ENCODE measurements at places on chromosomes 4 and X.

DNA sequence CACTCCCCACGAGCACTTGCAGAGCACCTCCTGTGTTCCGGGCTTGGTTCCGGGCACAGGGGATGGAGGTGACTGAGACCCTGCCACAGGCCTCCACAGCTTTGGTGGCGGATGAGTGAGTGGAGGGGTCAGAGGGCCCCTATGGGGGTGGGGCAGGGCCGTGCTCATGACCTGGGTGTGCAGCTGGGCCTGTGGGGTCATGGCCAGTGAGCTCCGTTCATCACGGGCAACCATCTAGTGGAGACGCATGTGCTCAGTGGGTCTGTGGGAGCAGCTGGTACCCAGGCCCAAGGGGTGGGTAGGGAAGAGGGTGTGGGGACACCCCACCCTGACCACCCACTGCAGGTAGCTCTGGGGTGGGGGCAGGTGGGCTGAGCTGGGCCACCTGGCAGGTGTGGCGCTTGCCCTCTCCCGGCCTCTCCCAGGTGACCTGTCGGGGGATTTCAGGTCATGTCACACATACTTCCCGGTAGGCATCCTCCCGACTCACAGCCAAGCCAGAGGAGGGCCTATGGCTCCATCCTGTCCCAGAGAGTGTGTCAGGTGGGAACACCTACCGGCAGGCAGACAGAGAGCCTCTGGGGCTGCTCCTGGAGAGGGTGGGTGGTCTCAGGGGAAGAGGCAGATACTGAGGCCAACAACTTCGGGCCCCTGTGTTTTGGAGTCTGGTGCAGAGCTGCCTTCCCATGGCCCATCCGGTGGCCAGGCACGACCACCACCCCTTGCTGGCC is 3.6 kb downstream of the PSAPL1 start:
- H3K36me3 ChIP-seq, result no peaks in the 10 kb centered on the region
- H3K27ac ChIP-seq, result no peak overlapping the region
- no peak overlapping the region for H3K4me3 ChIP-seq

GRCh38 chrX:11363069-11363594 is 69.9 kb downstream of the AMELX start:
- H3K4me1 ChIP-seq, result no peaks in the 10 kb centered on the region
- no peak for DNase-seq
- H3K27me3 ChIP-seq, result no peaks in the 10 kb centered on the region
- H3K27ac ChIP-seq, result no peak overlapping the region
- H3K4me3 ChIP-seq, result no peak overlapping the region

DNA sequence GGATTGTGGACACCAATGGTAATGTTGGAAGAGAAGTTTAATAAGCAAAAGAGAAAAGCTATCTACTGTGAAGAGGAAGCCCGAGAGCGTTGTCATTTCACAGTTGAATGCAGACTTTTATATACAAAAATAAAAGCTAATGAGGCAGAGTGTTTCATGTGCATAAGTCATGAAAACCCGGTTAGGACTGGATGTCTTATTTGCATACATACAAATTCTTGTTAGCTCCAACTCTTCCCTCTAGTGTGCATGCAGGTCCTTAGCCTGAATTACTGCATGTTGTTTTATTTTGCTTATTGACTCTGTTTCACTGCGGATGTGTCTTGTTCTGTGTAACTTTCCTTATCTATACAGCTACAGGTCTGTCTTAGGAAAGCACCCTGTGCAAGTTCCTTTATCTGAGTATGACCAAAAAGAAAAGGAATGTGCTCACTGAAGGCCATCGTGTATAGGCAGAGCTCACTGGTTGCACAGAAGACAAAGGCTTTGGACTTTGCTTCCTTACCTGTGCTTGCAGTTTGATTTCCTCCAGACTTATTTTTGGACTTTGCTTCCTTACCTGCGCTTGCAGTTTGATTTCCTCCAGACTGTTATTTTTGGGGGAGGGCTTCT is 25.1 kb upstream of the UGT2B11 start:
- no peaks in the 10 kb centered on the region for H3K36me3 ChIP-seq
- H3K4me3 ChIP-seq, result no peak overlapping the region
- H3K4me1 ChIP-seq, result peaks cover 2% of the 10 kb centered on the region

DNA sequence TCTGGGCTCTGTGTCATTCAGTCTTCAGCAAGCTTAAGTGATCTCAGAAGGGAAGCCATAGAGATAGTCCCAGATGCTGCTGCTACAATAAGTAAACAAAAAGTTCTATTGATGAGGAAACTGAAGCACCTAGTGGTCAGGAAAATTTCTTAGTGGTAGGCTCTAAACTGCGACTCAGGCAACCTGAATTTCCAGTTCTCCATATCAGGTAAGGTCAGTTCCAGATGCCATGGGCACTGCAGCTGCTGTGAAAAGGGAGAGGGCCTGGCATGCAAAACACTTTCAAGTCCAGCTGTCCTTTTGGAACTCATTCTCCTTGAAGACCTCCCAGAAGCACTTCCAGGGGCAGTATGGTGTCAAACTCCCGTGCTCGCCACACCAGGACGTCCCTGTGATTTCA is 46.2 kb downstream of the REELD1 start:
- H3K4me3 ChIP-seq, result no peak overlapping the region
- no peak for DNase-seq
- H3K4me1 ChIP-seq, result no peaks in the 10 kb centered on the region
- no peaks in the 10 kb centered on the region for H3K36me3 ChIP-seq
- H3K27ac ChIP-seq, result no peak overlapping the region

DNA sequence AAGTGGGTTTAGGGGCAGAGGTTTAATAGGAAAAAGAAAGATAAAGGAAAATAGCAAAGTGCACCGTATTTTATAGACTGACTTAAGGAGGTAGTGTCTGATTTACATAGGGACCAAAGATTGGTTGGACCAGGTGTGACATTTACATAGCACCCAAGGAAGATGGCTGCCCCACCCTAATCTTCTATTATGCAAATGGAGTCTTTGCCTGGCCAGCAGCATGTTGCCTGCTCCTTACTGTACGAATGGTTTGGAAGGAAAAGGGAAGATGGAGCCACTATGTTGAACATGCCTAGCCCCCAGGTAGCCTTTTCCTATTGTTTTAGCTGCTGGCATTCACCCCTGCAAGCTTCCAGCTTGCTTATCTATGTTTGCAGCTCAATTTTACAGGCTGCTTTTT is 146.2 kb upstream of the PDE5A start:
- no peaks in the 10 kb centered on the region for H3K36me3 ChIP-seq
- no peak overlapping the region for H3K4me3 ChIP-seq
- no peaks in the 10 kb centered on the region for H3K4me1 ChIP-seq
- no peak for DNase-seq
- H3K27ac ChIP-seq, result no peak overlapping the region

GRCh38 chrX:150192816-150193215 is 170.3 kb upstream of the MAMLD1 start:
- no peak overlapping the region for H3K27ac ChIP-seq
- no peaks in the 10 kb centered on the region for H3K27me3 ChIP-seq
- no peak overlapping the region for H3K4me3 ChIP-seq
- no peak for DNase-seq

GRCh38 chr4:25449688-25450087 is 72.6 kb downstream of the ANAPC4 start:
- H3K27ac ChIP-seq, result no peak overlapping the region
- H3K27me3 ChIP-seq, result no peaks in the 10 kb centered on the region

GRCh38 chr4:95165926-95166524 is 382.7 kb downstream of the UNC5C start:
- H3K27ac ChIP-seq, result no peak overlapping the region
- DNase-seq, result peak; percentile 51
- H3K36me3 ChIP-seq, result no peaks in the 10 kb centered on the region
- H3K27me3 ChIP-seq, result no peaks in the 10 kb centered on the region
- no peak overlapping the region for H3K4me3 ChIP-seq

- no peak overlapping the region for H3K27ac ChIP-seq
- H3K36me3 ChIP-seq, result peaks cover 32% of the 10 kb centered on the region
- H3K27me3 ChIP-seq, result no peaks in the 10 kb centered on the region
- DNase-seq, result no peak
Measured at GRCh38 chrX:49037883-49038475, 5.2 kb downstream of the TFE3 start.

DNA sequence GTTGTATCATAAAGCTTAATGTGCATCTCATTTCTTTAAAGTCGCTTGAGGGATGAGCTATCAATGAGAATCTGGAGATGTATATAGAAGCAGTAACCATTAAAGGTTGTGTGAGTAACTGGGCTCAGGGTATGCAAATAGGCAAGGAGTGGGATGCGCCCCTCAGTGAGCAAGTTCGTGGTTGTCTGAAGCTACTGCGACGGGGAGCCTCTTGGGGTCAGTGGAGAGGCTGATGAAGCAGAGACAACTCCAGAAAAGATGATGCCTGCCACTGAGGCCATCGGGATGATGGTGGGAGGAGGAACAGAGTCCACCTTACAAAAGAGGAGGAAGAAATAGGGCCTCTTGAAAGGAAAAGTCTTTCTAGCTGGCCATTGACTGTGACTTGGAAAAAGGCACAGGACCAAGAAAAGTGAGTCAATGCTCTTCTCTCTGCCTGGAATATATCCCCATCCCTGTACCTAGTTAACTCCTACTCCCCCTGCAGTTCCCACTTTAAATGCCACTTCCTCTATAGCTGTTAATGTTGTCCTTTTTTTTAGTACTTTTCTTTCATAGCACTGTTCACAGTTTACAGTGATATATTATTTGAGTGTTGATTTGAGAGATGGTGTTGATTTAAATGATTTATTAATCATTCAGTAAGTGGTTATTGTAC is 51.4 kb upstream of the LSM6 start:
- H3K27me3 ChIP-seq, result no peaks in the 10 kb centered on the region
- no peak overlapping the region for H3K4me3 ChIP-seq
- no peaks in the 10 kb centered on the region for H3K36me3 ChIP-seq

GRCh38 chrX:2371026-2371711 is 129.6 kb downstream of the DHRSX start:
- DNase-seq, result peak; percentile 69
- H3K27me3 ChIP-seq, result no peaks in the 10 kb centered on the region
- H3K36me3 ChIP-seq, result peaks cover 8% of the 10 kb centered on the region
- H3K4me3 ChIP-seq, result no peak overlapping the region

DNA sequence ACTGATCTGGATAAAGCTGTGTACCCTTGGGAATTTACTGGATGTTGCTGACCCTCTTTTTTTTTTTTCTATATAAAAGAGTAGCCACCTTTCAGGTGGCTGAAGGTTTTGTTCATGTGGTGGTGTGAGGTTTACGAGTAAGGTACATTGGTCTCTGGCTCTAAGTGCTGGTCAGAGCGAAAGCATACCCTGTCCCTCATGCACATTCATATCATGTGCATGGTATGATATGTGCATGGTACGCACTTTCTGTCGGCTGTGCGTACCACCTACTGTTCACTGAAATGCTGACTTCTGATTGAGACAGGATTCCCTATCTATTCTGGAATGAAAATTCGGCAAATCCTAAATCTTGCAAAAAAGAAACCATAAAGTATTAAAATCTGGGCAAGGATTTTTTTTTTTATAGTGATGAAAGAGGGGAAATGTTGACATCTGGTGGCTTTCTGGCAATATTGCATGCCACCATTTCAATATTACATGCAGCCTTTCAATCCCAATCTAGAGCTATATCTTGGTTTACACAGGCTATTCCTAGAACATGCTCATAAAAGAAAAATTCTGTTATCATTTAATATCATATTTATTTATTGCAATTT is 32.8 kb downstream of the FAM149A start:
- H3K4me1 ChIP-seq, result no peaks in the 10 kb centered on the region
- H3K27me3 ChIP-seq, result peaks cover 1% of the 10 kb centered on the region
- no peak overlapping the region for H3K4me3 ChIP-seq
- no peak overlapping the region for H3K27ac ChIP-seq
- H3K36me3 ChIP-seq, result no peaks in the 10 kb centered on the region
- DNase-seq, result no peak

DNA sequence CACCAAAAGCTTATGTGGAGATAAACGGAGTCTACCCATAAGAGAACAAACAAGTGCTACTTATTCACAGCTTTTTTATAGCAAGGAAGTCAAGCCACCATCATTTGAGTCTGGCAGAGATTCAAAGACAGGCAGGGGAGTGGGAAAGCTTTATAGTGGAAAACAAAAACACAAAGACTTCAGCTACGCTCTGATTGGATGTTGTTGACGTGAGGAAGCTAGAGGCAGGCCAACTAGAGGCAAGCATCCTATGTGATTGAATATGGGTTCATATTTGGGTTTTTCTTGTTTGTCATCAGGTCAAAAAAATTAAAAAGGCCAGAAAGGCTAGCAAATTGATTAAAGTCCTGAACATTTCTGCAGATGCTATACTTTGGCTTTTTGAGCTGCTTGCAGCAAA is 719 bp upstream of the TCEAL4 start:
- H3K4me3 ChIP-seq, result peak overlapping the region; percentile 85
- DNase-seq, result no peak
- H3K27ac ChIP-seq, result no peak overlapping the region

- no peaks in the 10 kb centered on the region for H3K4me1 ChIP-seq
- no peaks in the 10 kb centered on the region for H3K27me3 ChIP-seq
- H3K36me3 ChIP-seq, result no peaks in the 10 kb centered on the region
- H3K4me3 ChIP-seq, result no peak overlapping the region
- DNase-seq, result no peak
- H3K27ac ChIP-seq, result no peak overlapping the region
Measured at GRCh38 chr4:149344436-149344835, 471.2 kb downstream of the IQCM start.

DNA sequence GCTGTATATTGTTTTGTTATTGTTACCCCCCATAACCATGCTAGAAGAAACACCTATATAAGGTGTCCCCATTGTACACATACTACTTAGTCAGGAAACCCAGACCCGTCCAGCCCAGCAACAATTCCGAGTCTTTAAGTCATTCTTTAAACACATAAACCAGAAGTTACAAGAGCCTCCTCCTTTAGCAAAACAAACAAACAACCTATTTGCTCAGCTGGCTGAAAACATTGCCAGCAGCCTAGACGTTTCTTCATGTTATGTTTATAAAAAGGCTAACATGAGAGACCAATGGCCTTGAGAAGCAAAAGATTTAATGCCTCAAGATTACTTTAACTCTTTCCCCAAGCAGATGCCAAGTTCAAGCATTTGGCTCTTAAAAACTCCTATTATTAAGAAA is 1.4 kb downstream of the ACOX3 start:
- H3K36me3 ChIP-seq, result peaks cover 25% of the 10 kb centered on the region
- H3K27me3 ChIP-seq, result no peaks in the 10 kb centered on the region
- H3K27ac ChIP-seq, result no peak overlapping the region
- no peak for DNase-seq
- peak overlapping the region; percentile 92 for H3K4me3 ChIP-seq

DNA sequence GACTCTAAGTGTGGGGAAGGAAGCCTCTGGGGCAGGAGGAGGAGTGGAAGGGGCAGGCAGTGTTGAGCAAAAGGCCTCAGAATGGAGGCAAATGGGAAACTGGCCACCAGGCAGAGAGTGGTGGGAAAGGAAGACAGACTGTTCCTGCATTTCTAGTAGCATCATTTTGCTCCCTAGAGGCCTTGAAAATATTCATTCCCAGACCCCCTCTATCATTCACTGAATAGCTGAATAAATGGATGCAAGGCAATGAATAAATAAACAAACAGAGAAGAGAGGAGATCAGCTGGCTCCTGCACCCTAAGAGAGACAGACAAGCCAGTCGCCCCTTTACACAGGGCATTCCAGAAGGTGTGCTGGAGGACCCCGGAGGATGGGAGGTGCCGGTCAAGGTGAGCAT is 511.9 kb downstream of the BCOR start:
- no peaks in the 10 kb centered on the region for H3K4me1 ChIP-seq
- H3K36me3 ChIP-seq, result no peaks in the 10 kb centered on the region
- no peaks in the 10 kb centered on the region for H3K27me3 ChIP-seq
- no peak overlapping the region for H3K27ac ChIP-seq
- DNase-seq, result no peak
